SK-N-SH (cell line): ENCODE measurements at places on chromosomes 5 and 9. TPM values are rescaled to one million over a fixed set of nuclear protein-coding genes. Genes with fewer than 3 reads are reported as not detected.
A peak's percentile ranks its signal among the peaks of the same experiment; 100 is the strongest.

ZDHHC12 gene
- 36.6 and 51.3 TPM in 2 replicates for polyA plus RNA-seq

HRCT1 gene
- polyA plus RNA-seq = 2.0 and 3.0 TPM in 2 replicates

TMOD1 gene
- 0.54 and 1.6 TPM in 2 replicates for polyA plus RNA-seq

GBA2 gene
- 71.5 and 98.2 TPM in 2 replicates for polyA plus RNA-seq

NKD2 gene
- polyA plus RNA-seq = not detected in 2 replicates

SOX30 gene
- 0.10 and 0.13 TPM in 2 replicates for polyA plus RNA-seq

IFNB1 gene
- polyA plus RNA-seq = not detected in 2 replicates

NPR2 gene
- polyA plus RNA-seq = 12.8 and 13.5 TPM in 2 replicates

SIT1 gene
- not detected in 2 replicates for polyA plus RNA-seq

CSF1R gene
- 0.15 and 0.25 TPM in 2 replicates for polyA plus RNA-seq

PCDHB6 gene
- 3.9 and 5.0 TPM in 2 replicates for polyA plus RNA-seq

CATSPER3 gene
- 0.26 and 0.37 TPM in 2 replicates for polyA plus RNA-seq

DNA sequence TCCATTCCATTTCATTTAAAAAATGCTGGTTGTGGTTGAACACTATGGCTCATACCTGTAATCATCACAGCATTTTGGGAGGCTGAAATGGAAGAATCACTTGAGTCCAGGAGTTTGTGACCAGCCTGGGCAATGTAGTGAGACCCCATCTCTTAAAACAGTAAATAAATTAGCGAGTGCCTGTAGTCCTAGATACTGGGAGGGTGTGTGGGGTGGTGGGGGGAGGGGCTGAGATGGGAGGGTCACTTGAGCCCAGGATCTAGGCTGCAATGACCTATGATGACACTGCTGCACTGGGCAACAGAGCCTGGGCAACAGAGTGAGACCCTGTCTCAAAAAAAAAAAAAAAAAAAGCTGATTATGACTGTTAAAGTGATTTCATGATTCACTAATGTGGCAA, 29.1 kb downstream of the DDX46 start:
- no peak overlapping the region for H3K27ac ChIP-seq
- H3K4me3 ChIP-seq = no peak overlapping the region
- no peak for DNase-seq
- H3K36me3 ChIP-seq = peaks cover 65% of the 10 kb centered on the region

GRCh38 chr9:120935383-120935857, 8.8 kb upstream of the TRAF1 start:
- peak; percentile 89 for DNase-seq
- no peaks in the 10 kb centered on the region for H3K27me3 ChIP-seq
- no peak overlapping the region for H3K4me3 ChIP-seq

- no peak overlapping the region for H3K4me3 ChIP-seq
- H3K36me3 ChIP-seq = no peaks in the 10 kb centered on the region
Measured at GRCh38 chr5:160315968-160316367, 3.6 kb upstream of the CCNJL start.

- no peak overlapping the region for H3K27ac ChIP-seq
- H3K4me1 ChIP-seq = no peaks in the 10 kb centered on the region
- DNase-seq = no peak
- H3K4me3 ChIP-seq = no peak overlapping the region
- no peaks in the 10 kb centered on the region for H3K27me3 ChIP-seq
Measured at GRCh38 chr5:174759091-174759490, 34.7 kb downstream of the MSX2 start.

- H3K4me1 ChIP-seq = peaks cover 4% of the 10 kb centered on the region; the same call in 1 of the 2 replicates
- no peak overlapping the region for H3K4me3 ChIP-seq
- DNase-seq = no peak
- no peak overlapping the region for H3K27ac ChIP-seq
- H3K36me3 ChIP-seq = no peaks in the 10 kb centered on the region
Measured at GRCh38 chr5:79834754-79835714, 145.4 kb downstream of the CMYA5 start.

DNA sequence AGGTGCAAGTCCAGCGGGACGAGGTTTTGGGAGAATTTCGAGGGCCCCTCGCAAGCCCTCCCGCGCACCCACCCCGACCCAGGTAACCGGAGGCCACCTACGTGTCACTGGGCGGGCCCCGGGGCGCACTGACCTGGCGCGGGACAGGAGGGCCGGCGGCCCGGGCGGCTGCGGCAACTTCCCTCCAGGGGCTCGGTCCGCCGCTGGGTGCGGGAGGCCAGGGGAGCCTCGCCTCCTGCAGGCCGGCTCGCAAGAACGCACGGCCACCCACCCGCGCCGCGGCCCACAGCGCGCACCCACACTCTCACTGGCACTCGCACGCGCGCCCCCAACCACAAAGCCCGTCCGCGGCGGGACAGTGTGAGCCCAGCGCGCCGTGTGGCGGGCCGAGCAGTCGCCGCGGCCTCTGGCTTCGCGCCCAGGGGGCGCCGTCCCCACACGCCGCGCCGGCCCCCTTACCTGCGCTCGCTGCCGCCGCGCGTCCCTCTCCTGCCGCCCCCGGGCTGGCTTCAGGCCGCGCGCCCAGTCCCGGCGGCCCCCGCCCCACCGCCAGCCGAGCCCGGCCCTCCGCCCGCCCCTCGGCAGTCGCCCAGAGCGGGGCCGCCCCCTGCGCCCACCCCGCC, 451 bp downstream of the LPAR1 start:
- H3K27me3 ChIP-seq = no peaks in the 10 kb centered on the region
- no peaks in the 10 kb centered on the region for H3K36me3 ChIP-seq
- peak; percentile 86 for DNase-seq
- no peak overlapping the region for H3K27ac ChIP-seq

DNA sequence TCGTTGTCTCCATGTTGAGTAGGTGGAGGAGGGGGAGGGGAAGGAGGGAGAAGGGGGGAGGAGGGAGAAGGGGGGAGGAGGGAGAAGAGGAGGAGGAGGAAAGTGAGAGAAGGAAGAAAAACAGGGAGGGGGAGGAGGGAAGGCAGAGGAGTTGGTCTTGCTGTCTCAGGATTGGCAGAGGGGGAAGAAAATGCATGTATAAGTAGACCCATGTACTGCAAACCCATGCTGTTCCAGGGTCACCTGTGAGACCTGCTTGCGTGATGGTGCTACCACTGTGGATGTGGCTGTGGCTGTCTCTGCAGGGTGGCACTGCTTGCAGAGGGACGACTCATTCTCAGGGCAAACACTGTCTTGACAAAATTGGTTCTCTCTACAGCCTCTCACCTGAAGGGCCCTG, 76.3 kb downstream of the PTCH1 start:
- no peak overlapping the region for H3K4me3 ChIP-seq
- H3K4me1 ChIP-seq = no peaks in the 10 kb centered on the region; the same call in 1 of the 2 replicates
- peaks cover 9% of the 10 kb centered on the region; the same call in 1 of the 2 replicates for H3K36me3 ChIP-seq
- no peak for DNase-seq
- no peaks in the 10 kb centered on the region for H3K27me3 ChIP-seq
- H3K27ac ChIP-seq = no peak overlapping the region

DNA sequence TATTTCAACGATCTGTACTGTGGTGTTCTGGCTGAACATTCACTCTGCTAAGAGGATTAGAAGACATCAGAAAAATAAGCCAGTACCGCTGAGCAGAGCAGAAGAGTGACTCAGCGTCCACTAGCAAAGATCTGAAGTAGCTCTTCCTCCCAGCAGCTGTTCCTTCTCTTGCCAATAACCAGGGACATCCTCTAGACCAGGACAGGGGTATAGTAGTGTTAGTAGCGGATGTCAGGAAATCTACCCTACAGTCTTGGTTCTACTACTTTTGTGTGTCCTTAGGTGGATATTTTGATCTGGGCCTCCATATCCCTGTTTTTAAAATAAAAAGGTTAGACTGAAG, 103.6 kb downstream of the TSSK1B start:
- H3K27me3 ChIP-seq = no peaks in the 10 kb centered on the region
- DNase-seq = no peak
- no peaks in the 10 kb centered on the region for H3K4me1 ChIP-seq
- no peaks in the 10 kb centered on the region for H3K36me3 ChIP-seq
- no peak overlapping the region; the same call in 1 of the 2 replicates for H3K27ac ChIP-seq

DNA sequence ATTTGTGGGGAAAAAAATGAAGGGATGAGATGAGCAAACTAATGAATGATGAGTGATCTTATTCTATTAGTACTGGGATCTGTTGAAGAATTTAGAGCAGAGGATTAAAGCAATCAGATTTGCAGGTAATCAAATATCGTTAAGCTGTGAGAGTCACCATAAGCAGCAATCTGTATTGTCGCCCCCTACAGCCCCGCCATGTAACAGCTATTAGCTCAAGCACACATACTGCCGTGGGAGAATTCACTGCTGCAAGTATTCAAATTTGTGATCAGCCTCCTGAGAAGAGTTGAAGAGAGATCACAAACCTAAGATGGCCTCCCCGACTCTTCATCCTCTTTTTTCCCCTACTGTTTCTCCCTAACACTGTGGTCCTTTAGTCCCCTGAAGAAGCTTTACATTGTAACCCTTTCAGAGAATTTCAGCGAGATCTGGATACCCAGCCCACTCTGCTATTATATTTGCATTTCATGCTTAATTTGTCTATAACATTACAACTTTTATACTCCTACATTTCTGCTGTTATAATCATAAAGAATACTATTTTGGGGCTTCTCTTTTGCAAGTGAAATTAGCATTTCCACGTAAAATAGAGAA, 28.5 kb upstream of the PHF24 start:
- peaks cover 9% of the 10 kb centered on the region for H3K27me3 ChIP-seq
- H3K4me3 ChIP-seq = no peak overlapping the region
- H3K36me3 ChIP-seq = no peaks in the 10 kb centered on the region
- no peak overlapping the region for H3K27ac ChIP-seq
- DNase-seq = peak; percentile 59

DNA sequence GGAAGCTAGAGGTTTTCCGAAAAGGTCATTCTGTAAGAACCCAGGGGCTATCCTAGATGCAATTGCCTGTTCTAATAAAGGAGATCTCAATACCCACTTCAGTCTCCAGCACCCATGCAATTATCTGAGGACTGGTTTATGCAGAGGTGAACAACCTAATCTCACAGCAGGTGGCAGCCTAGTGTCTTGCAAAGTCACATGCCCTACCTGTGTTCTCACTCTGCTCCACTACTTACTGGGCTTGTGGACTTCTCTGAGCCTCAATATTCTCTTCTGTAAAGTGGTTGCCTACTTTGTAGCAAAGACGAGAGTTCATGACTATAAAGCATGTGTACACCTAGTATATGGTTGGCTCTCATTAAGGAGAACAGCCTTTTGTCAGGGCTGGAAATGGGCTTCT, 21.0 kb upstream of the ALDH1B1 start:
- no peak overlapping the region for H3K27ac ChIP-seq
- DNase-seq = no peak
- H3K27me3 ChIP-seq = peaks cover 14% of the 10 kb centered on the region; the same call in 1 of the 2 replicates

DNA sequence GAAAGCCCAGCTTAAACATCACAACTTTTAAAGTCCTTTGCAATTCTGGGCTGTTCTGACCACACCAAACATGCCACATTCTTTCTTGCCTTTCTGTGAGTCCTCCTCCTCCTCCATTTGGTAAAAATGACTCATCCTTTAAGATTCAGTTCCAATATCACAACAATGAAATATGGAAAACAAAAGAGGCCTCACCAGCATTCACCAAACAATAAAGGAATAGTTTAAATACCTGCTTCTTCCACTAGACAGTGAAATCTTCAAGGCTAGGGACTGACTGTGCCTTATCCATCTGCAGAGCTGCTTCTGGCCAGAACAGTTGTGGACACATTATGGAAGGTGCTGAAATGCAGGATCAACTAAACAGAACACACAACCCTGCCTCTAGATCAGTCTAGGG, 36.0 kb downstream of the NR6A1 start:
- DNase-seq = no peak
- peaks cover 15% of the 10 kb centered on the region for H3K36me3 ChIP-seq
- peak overlapping the region; percentile 65 for H3K27ac ChIP-seq
- H3K4me3 ChIP-seq = no peak overlapping the region
- no peaks in the 10 kb centered on the region for H3K4me1 ChIP-seq
